ENCODE measurements at places on chromosomes 2 and 18.

DNA sequence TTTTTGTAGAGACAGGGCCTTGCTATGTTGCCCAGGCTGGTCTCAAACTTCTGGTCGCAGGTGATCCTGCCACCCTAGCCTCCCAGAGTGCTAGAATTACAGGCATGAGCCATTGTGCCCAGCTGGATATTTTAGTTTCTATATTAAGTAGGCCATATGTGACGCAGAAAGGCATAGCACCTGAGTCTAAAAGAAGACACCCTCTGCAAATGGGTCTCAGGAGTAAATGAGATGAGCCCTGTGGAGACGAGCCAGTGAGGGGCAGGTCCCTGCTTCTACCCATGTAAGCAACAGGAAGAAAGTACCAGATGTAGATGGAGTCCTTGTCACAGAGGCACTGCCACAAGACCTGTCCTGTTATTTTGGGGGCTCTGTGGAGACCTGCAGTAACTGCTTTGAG, 322.4 kb downstream of the PTPRM start:
- DNase-seq, result no peak

GRCh38 chr18:41618147-41618546, 336.9 kb upstream of the PIK3C3 start:
- DNase-seq, result no peak

DNA sequence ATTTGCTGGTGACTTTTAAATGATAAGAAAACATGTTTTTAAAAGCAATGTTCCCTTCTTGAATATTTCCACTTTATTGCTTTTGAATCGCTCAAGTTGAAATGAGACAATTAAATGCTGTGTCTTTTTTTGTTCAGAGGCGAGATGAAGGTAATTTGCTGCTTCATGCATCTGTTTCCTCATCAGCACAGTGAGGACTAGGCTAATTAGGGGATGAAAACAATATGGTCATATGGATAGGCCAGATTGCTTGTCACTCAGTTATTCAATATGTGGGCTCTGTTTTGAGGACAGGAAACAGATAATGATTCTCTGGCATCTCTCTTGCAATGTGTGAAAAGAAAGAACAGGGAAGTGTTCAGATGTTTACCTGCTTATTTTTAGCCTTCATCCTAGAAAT, 61.0 kb downstream of the ERBB4 start:
- DNase-seq, result no peak

GRCh38 chr18:79617511-79618500, 61.8 kb upstream of the CTDP1 start:
- no peak for DNase-seq

- DNase-seq, result no peak
Measured at GRCh38 chr18:49911427-49911826, 98.1 kb upstream of the ACAA2 start.

GRCh38 chr2:26542676-26543505, 65.0 kb upstream of the OTOF start:
- no peak for DNase-seq

DNA sequence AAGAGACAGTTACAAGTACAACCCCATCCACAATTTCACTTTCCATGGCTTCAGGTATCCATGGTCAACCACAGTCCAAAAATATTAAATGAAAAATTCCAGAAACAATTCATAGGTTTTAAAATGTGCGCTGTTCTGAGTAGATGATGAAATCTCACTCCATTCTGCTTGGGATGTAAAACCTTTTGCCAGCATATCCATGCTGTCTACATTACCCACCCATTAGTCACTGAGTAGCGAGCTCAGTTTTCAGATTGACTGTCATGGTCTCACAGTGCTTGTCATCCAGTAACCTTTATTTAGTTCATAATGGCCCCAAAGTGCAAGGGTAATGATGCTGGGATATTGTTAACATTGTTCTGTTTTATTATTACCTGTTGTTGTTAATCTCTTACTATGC, 40.5 kb downstream of the SMAD4 start:
- peak; percentile 43 for DNase-seq

- no peak for DNase-seq
Measured at GRCh38 chr2:27170581-27171337, 22.0 kb downstream of the TCF23 start.

DNA sequence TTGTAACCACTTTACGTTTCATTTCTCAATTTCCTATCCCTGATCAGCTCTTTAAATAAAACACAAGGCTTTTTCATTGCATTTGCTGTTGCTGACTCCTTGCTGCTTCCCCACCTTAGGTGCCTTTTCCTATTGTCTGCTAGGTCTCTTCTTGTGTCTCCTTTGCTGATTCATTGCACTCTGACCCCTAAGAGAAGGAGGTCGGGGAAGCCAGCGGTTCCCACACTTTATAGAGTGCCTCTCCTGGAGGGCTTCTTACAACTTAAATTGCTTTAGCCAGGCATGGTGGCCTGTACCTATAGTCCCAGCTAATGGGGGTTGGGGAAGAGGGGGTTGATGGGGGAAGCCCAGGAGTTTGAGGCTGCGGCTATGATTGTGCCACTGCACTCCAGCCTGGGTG, 495.0 kb downstream of the DLGAP1 start:
- DNase-seq, result no peak

DNA sequence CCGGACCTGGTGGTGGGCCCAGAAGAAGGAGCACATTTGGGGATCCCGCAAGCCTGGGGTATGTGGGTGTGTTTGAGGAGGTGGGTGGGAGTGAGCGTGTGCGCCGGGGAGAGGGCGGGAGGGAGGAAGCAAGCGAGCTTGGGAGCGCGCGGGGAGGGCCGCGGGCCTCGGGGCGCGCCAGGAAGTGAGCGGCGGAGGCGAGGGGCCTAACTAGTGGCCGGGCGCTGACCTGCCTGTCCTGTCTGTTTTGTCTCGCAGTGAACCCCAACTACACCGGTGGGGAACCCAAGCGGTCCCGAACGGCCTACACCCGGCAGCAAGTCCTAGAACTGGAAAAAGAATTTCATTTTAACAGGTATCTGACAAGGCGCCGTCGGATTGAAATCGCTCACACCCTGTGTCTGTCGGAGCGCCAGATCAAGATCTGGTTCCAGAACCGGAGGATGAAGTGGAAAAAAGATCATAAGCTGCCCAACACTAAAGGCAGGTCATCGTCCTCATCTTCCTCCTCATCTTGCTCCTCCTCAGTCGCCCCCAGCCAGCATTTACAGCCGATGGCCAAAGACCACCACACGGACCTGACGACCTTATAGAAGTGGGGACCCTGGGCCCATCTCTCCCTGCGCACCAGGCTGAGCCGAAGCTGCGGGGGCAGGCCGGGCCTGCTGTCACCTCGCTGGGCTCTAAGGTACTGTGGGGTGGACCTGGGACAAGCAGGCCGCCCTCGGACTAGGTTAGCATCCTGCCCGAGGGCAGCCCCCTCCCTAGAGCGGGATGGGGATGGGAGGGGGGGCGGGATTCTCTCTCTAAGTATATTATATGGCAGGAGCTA, 1.2 kb downstream of the HOXD4 start:
- no peak for DNase-seq

DNA sequence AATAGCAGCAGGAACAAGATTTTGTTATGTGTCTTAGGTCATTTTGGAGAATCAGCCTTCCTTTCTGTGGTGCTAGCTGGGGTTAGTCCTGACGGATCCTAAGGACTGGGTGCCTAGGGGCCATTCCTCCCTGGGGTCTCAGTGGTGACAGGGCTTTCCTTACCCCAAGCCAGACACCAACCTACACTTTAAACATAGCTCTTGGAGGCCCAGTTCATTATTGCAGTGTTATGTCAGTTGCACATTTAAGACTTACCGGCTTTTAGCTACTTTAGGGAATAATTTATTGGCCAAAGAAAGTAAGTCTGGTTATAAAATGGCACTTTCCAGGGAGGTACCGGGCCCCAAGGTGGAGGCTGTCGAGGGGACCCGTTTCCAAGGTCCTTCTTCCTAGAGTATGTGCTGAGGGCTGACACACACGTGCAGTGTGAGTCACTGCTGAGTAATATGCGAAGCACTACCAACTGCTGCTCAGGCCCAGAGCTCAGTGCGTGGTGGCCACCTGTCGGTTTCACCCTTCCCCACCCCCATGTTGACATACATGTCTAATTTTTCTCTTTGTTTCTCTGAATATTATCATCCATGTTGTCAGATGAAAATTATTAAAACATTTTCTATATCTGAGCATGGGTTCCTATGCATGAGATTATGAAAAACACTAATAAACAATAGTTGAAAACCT, 37.0 kb upstream of the GRHL1 start:
- DNase-seq, result peak; percentile 0

GRCh38 chr2:198214114-198214596, 409.8 kb downstream of the PLCL1 start:
- no peak for DNase-seq

DNA sequence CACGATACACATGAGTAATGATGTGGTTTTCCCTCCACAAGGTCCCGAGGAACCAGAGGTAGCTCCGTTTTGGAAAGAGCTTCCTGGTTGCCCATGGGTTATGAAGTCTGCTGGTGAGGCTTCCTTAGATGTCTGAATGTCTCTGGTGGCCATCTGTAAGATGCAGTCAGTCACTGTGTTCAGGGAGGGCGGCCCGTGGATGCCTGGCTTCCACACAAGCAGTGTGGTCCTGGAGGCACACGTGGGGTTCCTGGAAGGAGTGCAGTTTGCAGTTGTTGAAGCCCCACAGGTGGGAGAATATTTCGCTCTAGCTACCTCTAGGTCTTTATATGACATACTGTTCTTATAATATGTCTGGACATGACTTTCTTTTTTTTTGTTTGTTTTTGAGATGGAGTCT, 209.0 kb downstream of the FAM210A start:
- DNase-seq, result no peak

- DNase-seq, result no peak
Measured at GRCh38 chr18:43876748-43877147, 599.5 kb upstream of the SYT4 start.

DNA sequence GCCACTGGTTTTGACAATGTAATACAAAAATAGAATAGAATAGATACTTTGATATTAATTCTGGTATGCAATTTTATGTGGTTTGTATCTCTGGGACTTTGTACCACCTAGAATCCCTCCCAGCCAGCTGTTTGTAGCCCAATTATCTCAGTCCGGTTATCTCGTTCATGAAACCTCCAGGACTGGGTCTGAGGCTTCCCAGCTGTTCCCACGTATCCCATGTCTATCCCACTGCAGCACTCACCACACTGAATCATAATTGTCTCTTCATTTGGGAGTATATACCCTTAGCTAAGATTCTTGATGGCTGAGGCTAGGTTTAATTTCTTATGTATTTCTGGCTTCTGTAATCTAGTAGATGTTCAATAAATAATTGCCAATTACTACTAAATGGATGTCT, 104.4 kb upstream of the MAPRE2 start:
- no peak for DNase-seq

- no peak for DNase-seq
Measured at GRCh38 chr2:57760381-57760801, 286.2 kb upstream of the VRK2 start.

GRCh38 chr2:28398101-28398834, 5.6 kb downstream of the FOSL2 start:
- DNase-seq, result peak; percentile 11

- no peak for DNase-seq
Measured at GRCh38 chr2:74816540-74817303, 17.2 kb upstream of the HK2 start.

Measured in amniotic stem cell (primary cell).